M059J (cell line): ENCODE measurements at places on chromosomes 5 and 9. TPM values are rescaled to one million over a fixed set of nuclear protein-coding genes. Genes with fewer than 3 reads are reported as not detected.

DNA sequence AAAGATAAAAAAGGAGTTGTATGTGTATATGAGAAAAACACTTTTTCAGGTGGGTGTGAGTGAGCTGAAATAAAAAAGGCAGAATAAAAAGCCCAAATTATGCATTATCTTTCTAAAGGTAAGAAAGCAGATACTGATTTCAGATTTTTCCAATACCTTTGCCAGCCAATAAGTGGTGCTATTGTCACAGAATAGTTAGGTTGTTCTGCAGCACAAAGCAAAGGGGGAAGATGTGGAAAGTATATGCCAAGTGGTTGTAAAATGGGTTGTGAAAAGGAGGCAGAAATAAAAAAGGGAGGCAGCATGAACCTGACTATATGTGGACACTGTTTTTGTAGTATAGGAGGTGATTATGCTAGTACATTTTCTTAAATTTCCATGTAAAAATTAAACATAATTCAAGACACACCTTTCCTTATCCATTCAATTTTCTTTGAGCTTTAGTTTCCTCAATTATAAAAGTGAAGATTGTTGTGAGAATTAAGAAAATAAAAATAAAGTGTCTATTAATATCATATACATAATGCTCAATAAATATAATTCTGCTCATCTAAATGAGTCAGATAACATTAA is 106.7 kb downstream of the SMIM15 start:
- peak; percentile 63 for DNase-seq

- peak; percentile 36 for DNase-seq
These were observed 11.0 kb downstream of the CCDC152 start for GRCh38 chr5:42767491-42768105.

CTXN3 gene
- total RNA-seq: not detected in 2 replicates

DNA sequence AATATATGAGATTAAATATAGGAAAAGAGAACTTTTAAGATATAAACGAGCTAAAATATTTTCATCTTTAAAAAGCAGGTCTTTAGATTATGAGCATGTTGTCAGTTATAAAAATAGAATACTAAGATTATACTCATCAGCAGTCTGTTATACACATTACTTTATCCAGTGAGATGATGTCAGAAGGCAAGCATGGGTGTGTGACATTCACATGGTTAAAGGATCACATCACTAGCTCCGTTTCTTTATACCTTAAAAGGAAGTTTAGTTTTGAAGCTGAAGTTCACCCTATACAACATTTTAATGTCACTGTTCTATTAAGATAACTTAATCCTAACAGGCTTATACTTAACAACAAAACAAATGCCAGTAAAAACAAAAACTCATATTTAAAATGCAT is 59.6 kb downstream of the RICTOR start:
- DNase-seq: peak; percentile 65

DNA sequence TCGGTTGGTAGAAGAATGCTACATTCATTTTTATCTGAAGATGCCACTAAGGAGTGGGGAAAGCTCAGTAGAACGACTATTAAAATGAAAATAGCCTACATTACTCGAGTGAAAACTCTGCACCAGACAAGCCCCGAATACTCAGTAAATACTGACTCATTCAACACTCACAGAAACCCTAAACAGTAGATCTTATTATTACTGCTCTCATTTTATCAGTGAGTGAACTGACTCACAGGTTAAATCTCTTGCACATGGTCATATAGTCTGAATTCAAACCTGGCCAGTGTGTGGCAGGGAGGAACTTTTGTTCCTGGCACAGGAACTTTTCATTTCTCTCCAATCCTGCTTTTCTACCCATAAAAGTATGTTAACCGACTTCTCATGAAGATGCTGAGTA is 9.6 kb upstream of the PAPPA start:
- DNase-seq: peak; percentile 56

DNA sequence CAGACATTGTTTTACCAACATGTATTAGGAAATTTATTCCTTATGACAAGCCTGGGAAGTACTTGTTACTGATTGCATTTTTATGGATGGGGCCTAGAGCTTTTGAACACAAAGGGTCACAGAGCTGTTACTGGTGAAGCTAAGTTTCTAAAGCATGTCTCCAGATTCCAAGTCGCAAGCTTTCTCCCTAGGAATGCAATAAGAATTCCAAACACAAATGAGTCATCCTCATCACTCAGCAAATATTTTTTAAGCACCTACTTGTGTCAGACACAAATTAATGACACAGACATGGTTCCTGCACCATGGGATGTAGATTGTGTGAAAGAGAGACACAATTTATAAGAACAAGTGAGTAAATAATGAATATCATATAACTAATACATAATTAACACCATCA is 11.0 kb upstream of the SH3RF2 start:
- peak; percentile 92 for DNase-seq

TLR4 gene
- total RNA-seq: 12.5 and 16.9 TPM in 2 replicates

DNA sequence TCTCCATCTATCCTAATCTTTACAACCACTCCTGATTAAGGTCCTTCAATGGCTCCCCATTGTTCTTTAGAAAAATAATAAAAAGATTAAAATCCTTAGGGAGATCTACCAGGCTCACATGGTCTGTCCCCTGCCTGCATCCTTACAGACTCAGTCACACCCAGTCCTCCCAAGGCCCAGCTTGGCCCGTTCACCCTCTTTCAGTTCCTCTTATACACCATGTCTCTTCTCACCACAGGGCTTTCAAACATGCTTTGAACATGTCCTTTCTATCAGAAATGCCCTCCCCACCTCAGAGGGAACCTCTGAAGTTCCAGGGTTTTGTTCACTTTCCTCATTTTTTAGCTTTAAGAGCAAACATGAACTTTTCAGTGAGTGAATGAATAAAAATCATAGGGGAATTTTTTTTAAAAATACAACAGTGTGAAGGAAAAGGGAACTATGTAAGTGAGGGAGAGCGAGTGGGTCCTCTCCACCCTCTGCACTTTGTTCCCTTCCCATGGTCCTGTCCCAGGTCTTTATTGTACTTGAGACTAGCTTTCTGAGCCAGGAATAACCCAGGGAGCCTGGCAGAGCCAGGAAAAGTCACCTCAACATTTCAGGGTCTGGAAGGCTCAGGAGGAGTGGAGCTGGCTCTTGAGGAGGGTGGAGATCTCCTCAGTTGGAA is 55.3 kb downstream of the TRPC7 start:
- DNase-seq: no peak

AQP3 gene
- 0.57 and 1.1 TPM in 2 replicates for total RNA-seq
